Aorta (tissue), 5 donors: ENCODE measurements at places on chromosomes 1 and 21.

DNA sequence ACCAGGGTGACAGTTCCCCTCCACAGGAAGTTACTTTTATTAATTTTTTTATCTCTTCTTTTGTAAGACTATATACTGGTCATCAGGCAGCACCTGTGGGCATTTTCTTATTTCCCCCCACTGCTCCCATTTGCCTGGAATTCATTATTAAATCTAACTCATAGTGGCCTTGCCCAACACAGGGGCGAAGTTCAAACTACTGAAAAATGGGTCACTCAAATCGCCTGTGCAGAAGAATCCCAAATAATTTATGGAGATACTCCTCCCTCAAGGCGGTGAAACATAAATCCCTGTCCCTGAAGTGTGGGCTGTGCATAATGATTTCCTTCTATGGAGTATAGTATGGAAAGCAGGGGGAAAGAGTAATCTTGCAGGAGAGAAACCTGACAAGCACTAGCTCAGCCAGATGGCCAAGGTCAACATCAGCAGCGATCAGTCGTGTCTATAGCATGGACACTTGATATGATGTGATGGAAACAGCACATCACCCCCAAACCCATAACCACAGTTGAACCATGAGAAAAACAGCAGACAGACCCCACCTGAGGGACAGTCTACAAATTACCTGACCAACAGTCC lies 7.9 kb downstream of the CAMK2N1 start:
- no peak for DNase-seq

DNA sequence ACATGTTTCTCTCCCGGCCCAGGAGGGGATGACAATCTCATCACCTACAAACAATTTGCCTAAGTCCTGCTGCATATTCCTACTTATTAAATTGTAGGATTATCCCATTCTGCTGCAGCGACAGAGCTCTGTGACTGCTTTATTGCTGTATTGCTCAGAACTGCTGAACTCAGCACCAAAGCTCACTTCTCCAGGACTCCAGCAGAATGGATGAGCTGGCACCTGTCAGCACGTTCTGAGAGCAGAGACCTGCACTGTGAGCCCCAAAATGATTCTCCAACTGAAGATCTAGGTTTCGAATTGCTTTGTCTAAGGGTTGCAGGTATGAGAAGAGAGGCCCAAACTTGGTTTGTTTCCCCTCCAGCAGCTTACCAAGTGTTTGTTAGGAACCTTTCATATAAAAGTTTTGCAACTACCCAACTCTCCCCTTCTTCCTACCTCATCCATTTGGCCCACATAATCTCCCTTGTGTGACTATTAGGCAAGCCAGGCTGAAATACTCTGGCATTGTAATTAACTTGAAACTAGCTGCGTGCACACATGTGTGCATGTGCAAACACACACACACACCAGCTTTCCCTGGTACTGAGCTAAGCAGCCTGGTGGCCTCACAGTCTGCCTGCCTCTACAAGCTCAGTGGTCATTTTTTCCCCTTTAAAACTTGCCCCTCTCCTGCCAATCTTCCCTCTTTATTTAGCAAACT lies 161.4 kb upstream of the CAMK1G start:
- no peak for DNase-seq

DNA sequence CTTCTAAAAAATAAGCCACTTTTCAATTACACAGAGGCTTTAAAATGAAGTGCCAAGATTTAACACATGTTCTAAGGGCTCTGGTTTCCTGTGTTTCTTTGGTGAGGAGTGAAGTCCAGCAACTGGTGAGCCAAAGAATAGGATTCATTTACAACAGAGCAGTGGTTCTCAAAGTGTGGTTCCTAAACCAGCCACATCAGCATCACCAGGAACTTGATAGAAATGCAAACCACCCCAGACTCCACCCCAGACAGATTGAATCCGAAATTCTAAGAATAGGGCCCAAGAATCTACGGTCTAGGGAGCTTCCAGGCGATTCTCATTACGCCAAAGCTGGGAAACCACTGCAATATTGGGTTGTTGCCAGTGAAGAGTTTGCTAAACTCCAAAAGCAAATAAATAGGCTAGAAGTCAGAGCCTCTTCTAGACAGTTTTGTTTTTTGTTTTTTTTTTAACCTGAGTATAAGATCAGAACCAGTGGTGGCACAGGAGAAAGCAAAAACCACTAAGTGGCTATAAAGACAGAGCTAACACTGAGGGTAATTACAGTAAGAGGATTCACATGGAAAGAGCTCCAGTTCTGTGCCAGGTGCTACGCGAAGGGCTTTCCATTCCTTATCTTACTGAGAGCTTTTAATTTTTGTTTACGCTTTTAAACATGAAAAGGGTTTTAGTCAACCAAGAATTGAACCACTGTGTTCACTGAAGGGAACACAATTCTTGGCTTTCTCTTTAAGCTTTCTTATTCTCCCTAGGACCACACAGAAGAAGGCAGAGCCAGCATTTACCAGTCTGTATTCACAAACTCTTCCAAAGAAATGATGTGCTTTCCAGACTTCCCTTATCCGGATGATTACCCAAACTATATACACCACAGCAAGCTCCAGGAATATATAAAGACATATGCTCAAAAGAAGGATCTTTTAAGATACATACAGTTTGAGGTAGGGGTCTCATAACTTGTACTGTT lies 42.4 kb upstream of the FMO2 start:
- DNase-seq: no peak

- DNase-seq: peak; percentile 66
These were observed 2.8 kb upstream of the FAM131C start for GRCh38 chr1:16076031-16076864.

- no peak for DNase-seq
These were observed 7.1 kb upstream of the NSUN4 start for GRCh38 chr1:46333300-46334029.

DNA sequence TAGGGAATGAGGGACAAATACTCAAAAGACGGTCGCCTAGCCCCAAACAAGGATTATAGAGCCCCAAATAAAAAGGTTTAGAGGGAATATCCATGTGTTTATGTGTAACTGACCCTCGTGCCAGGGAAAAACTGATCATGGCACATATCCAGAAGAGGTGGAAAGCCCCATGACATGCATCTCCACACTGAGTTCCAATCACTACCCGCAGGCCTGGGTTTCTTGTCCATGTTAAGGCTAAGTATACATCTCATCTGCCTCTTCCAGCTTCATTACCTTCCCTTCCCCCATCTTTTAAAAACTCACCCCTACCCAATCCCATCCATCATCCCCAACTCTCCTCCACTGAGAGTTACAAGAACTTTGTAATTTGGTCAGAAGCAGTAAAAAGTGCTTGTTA lies 15.2 kb downstream of the GADD45A start:
- DNase-seq: no peak
